ENCODE measurements at places on chromosomes 2 and 18.

- no peak for DNase-seq
Measured at GRCh38 chr18:8448130-8448529, 161.1 kb upstream of the RAB12 start.

DNA sequence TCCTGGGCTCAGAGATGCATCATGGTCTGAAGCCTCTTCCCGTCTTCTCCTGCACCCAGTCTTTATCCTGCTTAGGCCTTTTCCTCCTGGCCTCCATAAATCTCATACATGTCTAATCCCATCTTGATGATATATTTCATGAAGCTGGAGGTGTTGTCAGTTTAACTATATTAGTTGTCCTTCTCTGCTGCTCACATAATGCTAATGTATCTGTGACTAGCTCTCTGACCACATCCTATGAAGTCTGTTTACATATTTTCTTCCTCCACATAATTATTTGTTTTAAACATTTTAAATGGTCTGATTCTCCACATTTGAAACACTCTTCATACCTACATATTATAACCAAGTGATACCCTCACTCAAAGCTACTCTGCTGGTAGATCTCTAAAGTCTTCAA, 315.2 kb upstream of the RND3 start:
- no peak for DNase-seq

DNA sequence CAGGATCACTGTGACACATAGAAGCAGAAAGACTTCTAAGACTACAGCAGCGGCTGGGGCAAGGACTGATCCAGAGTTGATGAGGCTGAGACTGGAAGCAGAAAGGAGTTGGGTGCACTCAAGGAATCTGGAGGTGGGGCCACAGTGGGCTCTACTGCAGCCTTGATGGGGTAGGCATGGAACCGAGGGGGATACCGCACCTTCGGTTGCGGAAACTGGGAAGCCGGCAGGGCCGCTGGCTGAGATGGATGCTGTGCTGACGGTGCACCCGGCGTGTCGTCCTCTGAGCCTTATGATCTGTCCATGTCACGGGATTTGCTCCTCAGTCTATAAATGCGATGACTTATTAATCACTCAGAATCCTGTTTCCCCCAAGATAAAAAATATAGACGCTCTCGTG, 473.5 kb upstream of the MYT1L start:
- DNase-seq = no peak

GRCh38 chr2:227043981-227044380, 120.0 kb downstream of the COL4A4 start:
- DNase-seq = no peak

DNA sequence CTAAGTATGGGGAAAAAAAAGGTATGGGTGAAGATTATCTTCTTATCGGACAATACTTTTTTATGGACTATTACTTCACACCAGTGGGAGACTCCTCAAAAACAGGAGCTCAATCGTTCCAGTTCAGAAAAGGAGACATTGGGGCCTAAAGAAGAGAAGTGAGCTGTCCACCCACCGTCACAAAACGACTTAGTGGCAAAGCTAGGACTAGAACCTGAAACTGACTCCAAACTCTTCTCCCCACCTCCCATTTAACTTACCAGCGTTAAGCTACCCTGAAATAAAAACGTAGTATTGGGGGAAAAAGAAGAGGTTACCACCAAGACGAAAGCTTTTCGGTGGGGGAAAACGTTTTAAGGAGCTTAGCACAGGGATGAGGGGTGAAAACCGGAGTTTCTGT, 503 bp downstream of the GTF3C3 start:
- DNase-seq = no peak

DNA sequence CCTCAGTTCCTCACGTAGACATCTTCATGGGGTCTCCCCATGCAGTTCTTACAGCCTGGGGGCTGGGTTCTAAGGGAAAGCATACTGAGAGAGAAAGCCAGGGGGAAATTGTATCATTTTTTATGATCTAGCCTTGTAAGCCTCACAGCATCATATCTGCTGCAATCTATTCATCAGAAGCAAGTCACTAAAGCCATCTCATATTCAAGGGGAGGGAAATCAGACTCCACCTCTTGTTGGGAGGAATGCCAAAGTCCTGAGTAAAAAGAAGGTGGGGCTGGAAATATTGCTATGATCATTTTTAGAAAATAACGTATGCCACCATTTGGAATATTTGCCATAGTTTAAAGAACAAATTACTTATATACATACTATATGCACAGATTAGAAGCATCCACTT, 304.6 kb downstream of the TXNL1 start:
- no peak for DNase-seq

DNA sequence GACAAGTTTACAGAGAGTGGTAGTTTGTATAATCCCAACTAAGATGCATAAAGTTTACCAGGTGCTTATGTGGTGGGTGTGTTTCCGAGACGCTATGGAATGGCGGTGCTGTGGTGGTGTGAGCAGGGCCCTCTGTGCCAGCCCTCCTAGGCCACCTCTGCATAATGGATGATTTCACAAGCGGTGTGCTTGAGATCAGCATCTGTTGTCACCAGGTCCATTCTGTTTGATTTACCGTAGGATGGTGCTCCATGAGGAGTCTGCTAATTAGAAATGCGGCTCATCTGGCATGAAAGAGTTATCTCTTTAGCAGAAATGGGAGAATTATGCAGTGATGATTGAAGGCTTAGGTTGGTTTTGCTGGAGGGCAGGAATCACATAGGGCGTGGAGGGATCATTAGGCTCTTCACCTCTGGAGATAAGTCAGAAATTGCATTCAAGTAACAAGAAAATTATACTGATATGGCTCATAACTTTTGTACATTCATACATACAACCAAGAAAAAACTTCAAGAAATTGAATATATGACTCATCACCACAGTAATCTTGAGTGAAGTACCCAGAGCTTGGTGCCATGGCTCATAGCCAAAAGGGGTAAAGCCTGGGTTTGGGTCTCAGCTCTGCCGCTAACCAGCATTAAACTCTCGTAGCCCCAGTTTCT, 41.4 kb downstream of the CRIM1 start:
- DNase-seq = no peak

DNA sequence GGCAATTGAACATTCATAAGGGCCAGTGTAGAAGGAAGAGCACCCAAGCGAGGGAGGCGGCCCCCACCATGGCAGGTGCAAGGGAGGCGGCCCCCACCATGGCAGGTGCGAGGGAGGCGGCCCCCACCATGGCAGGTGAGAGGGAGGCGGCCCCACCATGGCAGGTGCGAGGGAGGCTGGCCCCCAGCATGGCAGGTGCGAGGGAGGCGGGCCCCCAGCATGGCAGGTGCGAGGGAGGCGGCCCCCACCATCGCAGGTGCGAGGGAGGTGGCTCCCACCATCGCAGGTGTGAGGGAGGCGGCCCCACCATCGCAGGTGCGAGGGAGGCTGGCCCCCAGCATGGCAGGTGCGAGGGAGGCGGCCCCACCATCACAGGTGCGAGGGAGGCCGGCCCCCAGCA, 24.7 kb upstream of the GPC1 start:
- DNase-seq = no peak

DNA sequence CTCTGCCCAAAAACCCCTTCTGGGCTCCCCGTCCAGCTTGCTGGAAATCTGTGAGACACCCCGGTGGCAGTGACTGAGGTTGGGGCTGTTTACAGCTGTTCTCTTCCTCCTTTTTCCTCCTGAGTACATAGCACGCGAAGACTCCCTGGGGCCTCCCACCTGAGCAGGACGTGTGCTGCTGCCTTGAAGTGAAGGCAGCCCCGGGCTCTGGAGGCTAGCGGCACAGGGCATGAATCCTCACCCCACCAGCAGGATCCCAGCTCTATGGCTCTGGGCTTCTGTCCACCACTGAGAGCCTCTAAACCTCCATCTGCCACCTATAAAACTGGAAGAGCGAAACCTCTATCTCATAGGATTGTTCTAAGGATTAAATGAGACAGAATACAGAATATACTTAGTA, 182.5 kb downstream of the TMEM163 start:
- no peak for DNase-seq

- DNase-seq = no peak
Measured at GRCh38 chr2:145846982-145847381, 1327.1 kb upstream of the ZEB2 start.

- no peak for DNase-seq
Measured at GRCh38 chr2:230891064-230891463, 26.3 kb downstream of the ITM2C start.

DNA sequence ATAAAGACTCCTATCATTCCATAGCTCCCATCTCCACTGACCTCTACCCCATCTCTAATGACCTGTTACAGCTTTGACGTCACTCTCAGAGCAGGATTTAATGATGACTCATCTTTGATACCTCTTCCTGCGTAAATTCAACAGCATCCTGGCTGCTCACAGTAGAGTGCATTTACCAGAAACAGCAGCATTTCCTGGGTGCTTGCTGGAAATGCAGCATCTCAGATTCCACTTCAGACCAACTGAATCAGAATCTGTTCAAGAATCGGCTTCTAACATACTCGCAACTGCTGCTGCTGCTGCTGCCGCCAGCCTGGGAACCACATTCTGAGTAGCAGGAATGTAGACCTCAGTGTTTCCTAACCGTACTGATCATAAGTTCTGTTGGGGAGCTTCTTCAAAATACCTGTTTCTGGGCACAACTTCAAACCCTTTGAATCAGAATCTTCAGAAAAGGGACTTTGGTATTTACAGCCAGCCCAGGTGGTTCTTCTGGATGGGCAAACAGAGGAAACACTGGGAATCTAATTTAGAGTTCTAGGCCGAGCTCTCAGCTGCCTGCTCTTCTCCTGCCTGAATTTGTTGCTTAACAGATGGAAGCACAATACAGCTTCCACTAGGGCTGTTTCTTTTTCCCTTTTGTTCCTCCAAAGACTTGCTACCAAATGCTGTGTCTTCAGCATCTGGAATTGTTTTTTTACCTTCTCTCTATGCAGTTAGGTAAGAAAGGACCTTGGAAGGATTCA, 241.4 kb downstream of the NCKAP5 start:
- no peak for DNase-seq

GRCh38 chr2:127508023-127508630, 18.2 kb downstream of the IWS1 start:
- no peak for DNase-seq

GRCh38 chr18:23062011-23062410, 73.3 kb upstream of the CABLES1 start:
- no peak for DNase-seq

- no peak for DNase-seq
Measured at GRCh38 chr2:18526429-18526828, 34.0 kb downstream of the RDH14 start.

- DNase-seq = no peak
Measured at GRCh38 chr2:224016963-224017362, 22.1 kb downstream of the SERPINE2 start.

DNA sequence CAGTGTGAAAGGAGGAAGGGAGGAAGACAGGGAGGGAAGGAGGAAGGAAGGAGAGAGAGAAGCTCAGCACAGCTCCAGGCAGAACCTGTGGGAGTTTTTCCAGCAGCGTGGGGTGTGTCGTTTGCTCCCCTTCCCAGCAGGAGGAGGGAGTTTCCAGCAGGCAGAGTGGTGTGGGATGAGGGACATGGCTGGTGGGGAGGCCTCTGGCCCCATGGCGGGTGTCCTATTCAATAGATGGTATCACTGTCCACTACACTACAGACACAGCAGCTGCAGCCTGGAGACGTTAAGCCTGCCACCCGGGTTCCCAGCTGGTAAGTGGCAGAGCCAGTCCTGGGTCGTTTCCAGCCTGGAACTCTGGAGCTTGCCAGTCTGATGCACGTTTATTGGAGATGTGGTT, 44.7 kb downstream of the GLI2 start:
- no peak for DNase-seq

DNA sequence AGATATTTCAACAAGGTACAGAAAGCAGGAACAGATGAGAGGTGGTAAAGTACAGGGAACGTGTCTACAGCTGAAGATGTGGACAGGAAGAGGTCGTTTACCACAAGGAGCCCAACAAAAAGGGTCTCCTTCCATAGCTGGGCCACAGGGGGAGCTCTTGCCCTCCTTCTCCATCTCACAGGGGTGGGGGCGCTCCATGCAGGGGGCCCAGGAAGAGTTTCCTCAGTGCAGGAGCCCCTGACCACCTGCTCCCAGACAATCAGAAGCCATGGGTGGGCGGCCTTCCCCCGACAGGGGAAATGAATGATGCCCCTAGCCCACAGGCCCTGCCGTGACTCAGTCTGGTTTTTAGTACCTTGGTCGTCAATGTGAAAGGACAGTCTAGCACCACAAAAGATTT, 163.6 kb upstream of the ZNF516 start:
- DNase-seq = peak; percentile 1

DNA sequence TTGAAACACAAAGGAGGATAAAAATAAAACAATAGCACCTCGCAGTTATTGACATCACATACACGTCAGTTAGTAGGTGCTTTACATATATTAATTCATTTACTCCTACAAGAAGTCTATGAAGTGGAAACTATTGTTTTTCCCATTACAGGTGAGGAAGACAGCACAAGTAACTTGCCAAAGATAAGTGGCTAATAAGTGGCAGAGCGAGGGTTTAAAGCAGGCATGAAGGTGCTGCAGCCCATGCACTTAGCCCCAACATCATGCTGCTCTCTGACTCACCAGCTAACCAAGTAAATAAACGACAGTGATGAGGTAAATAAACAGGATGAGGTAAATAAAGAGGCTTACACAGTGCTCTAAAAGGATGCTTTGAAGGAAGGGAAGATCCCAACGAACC, 498.6 kb upstream of the ZEB2 start:
- no peak for DNase-seq

DNA sequence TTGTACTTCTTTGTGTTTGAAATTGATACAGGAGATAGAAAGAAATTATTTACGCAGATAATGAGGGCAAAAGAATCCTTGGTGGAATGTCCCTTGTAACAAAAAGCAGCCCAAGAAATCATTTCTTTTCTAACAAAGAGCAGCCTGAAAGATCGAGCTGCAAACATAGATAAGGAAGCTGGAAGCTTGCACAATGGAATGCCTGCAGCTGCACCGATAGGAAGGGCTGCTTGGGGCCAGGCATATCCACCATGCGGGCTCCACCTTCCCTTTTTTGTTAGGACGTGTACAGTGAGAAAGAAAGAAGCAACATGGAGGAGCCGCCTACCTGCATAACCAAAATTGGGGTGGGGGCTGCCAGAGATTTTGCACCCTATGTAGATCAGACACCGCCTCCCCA, 568.7 kb downstream of the METTL4 start:
- DNase-seq = no peak

DNA sequence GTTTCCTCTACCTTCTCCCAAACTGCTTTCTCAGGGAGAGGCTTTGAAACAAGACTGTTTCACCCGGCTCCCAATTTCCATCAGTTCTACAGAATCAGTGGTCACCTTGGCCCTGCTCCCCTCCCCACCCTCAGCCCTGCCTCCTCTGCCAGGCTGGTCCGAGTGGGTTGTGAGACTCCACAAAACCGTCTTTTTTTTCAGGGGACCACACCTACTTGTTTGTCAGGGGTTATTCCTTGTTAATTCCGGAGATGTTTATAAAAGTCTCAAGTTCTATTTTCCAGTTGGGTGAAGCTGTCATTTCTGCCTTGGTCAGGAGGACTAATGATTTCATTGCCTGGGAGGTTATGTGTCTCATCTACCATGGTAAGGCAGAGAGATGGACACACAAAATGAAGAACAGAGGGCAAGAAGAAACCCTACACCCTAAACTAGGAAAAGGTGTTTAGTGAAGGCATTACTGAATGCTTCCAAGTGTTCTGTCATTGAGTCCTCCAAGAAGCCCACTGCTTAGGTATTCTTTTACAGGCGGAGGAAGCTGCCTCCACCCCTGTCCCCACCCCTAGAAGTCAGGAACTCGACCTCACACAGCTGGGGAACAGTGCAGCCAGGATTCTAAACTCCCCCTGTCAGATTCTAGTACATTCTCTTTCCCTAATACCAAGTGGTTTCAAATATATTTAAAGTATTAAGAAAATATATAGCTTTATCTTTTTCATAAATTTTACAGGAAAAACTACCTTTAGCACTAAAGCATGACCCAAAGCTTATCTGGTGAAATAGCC, 46.3 kb downstream of the COPS8 start:
- DNase-seq = no peak

- DNase-seq = no peak
Measured at GRCh38 chr2:29723255-29724001, 198.0 kb downstream of the ALK start.

Measured in stimulated activated CD8-positive, alpha-beta memory T cell treated with anti-CD3 and anti-CD28 coated beads, Interleukin-15, amount 100 ng/mL, for 24 hours (primary cell).